ENCODE measurements at places on chromosomes 1 and 21. TPM values are rescaled to one million over a fixed set of nuclear protein-coding genes. Genes with fewer than 3 reads are reported as not detected.
A peak's percentile ranks its signal among the peaks of the same experiment; 100 is the strongest.

PTPRU gene
- 83.9 TPM for total RNA-seq

OR10Z1 gene
- total RNA-seq, result not detected

CCDC185 gene
- not detected for total RNA-seq

SELP gene
- total RNA-seq, result 21.0 TPM

CHI3L1 gene
- 37.0 TPM for total RNA-seq

PPIH gene
- 20.6 TPM for total RNA-seq

TNFAIP8L2 gene
- 3.9 TPM for total RNA-seq

PRMT6 gene
- total RNA-seq, result 11.2 TPM

PIK3C2B gene
- total RNA-seq, result 52.2 TPM

RNU11 gene
- total RNA-seq, result not detected

OR2T2 gene
- total RNA-seq, result not detected

VWA5B1 gene
- not detected for total RNA-seq

DNA sequence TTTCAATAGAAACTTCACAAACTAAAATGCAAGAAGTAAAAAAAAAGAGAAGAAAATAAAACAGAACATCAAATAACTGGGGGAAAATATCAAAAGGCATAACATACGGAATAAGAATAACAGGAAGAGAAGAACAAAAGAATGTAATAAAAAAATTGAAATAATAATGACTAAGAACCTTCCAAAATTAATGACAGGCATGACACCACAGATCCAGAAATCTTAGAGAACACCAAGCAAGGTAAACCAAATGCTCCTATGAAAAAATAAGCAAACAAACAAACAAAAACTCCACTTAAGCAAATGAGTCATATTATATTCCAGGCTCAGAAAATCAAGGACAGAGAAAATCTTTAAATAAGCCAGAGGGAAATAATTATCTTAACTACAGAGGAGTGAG lies 8.7 kb downstream of the OR10J1 start:
- DNase-seq, result no peak

DNA sequence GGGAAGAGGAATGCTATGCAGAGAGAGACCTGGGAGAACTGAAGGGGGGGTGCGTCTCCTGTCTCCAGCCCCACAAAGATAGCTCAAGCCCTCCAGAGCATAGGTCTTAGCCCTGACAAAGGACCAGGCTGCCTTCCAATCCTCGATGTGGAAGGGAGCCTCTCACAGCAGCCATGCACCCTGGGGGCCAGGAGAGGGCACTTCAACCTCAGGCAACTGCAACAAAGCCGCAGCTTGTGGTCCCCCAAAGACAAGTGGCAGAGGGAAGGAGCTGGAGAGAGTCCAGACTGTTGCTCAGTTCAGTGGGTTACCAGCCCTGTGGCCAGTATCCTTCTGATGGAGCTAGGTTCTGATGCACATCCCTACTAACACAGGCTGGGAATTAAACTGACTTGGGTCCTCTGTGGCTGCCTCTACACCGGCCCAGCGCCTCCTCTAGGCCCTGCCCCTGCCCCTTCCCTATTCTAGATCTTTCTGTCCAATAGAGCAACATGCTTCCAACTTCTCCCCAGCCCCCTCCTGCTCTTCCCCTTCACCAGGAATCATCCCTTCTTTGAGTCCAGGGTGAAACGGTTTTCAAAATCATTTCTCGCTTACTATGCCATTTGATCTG lies 100.7 kb upstream of the SPATA6 start:
- DNase-seq, result peak; percentile 75

DNA sequence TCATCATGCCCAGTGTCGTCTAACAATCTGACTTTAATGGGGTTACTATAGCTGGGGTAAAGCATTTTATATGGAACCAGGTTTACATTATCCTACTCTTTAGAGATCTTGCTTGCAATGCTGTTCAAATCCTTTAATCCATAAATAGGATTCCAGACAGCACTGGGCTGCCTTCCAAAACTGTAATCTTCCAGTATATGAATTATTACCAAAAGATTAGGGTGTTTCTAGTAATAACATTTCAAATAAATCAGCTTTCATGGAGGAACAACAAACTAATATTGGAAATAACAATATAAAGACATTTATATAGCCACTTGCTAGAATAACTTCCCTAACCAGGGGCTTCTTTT lies 88.6 kb upstream of the PLXNA2 start:
- no peak for DNase-seq

DNA sequence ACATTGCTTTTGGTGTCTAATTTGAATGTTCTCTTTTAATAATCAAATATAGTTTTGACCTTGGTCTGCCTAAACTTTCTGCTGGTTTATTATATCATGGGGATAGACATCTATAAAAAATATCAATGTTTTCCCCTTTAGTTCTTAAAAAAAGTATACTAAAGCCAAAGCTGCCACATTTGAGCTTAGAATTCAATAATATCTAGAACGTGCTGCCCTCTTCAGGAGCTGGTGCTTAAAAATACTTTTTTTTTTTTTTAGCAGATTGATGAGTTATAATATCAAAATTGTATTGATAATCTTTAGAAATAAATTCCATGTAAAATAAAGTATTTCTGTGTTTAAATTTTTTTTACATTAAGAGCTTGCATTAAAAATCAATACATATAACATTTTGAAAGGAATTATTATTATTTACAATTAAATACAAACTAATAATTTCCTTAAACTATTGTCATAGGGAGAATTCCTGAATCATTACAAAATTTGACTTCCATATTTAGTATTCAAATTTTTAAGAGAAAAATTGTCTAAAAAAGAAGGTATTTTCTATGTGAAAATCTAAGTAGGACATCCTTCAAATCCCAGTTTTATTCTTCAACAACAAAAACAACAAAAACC lies 40.1 kb upstream of the ADGRL2 start:
- DNase-seq, result no peak

DNA sequence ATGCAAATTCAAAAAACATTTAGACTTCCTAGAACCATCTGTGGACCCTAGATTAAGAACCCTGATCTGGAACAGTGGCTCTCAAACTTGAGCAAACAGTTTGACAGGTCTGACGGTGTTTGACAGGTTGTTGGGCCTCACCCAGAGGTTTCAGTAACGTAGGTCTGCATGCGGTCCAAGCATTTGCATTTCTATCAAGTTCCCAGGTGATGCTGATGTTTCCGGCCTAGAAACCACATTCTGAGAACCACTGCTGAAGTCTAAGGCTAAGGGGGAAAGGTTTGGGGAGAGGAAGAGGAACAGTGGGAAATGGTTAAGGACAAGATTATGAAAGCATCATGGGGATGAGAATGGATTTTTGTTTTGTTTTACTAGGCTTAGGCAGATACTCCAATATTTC lies 48.6 kb downstream of the MDM4 start:
- DNase-seq, result no peak

DNA sequence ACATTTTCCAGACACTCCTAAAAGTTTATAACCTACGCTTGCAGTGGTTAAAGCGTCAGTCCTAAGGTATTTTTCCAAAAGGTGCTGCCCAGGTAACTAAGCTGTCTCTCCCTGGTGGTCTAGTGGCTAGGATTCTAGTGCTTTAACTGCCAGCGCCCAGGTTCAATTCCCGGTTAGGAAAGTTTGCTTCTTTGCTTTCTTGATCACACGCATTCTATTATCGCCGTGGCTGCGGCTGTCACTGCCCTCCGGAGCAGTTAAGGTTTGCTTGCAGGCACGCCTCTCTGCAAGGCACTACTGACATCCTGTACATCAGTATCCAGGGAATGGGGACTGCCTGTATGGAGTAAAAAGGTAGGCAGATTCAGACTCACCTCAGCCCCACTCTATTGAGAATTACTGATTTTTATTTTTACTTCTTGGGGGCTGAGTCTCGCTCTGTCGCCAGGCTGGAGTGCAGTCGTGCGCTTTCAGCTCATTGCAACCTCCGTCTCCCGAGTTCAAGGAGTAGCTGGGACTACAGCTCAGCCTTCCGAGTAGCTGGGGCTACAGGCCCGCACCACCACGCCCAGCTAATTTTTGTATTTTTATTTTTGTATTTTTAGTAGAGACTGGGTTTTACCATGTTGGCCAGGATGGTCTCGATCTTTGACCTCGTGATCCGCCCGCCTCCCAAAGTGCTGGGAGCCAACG lies 53.2 kb upstream of the CFAP126 start:
- no peak for DNase-seq

- DNase-seq, result no peak
These were observed 26.8 kb upstream of the KDM4A start for GRCh38 chr1:43622901-43623780.

GRCh38 chr1:9665193-9665592 lies 13.7 kb downstream of the PIK3CD start:
- no peak for DNase-seq

- DNase-seq, result no peak
These were observed 486.9 kb upstream of the DAB1 start for GRCh38 chr1:57910782-57911181.

- DNase-seq, result no peak
These were observed 239.5 kb downstream of the FAF1 start for GRCh38 chr1:50720457-50721053.

DNA sequence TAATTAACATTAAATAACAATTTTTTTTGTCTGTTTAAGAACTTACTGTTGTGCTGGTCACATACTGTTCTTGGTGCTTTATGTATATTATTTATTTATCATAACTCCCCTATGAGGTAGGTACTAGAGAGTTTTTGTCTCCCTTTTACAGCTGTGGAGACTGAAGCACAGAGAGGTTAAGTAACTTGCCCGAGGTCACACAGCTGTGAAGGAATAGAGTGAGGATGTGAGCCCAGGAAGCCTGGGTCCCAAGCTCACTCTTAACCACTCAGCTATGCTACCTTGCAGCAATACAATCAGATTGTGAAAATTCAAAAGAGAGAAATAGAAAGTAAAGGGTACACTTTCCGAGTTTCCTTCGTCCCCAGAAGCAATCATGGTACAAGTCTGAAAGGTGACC lies 35.6 kb upstream of the FHAD1 start:
- DNase-seq, result no peak

GRCh38 chr1:221032637-221033280 lies 153.5 kb downstream of the HLX start:
- no peak for DNase-seq

DNA sequence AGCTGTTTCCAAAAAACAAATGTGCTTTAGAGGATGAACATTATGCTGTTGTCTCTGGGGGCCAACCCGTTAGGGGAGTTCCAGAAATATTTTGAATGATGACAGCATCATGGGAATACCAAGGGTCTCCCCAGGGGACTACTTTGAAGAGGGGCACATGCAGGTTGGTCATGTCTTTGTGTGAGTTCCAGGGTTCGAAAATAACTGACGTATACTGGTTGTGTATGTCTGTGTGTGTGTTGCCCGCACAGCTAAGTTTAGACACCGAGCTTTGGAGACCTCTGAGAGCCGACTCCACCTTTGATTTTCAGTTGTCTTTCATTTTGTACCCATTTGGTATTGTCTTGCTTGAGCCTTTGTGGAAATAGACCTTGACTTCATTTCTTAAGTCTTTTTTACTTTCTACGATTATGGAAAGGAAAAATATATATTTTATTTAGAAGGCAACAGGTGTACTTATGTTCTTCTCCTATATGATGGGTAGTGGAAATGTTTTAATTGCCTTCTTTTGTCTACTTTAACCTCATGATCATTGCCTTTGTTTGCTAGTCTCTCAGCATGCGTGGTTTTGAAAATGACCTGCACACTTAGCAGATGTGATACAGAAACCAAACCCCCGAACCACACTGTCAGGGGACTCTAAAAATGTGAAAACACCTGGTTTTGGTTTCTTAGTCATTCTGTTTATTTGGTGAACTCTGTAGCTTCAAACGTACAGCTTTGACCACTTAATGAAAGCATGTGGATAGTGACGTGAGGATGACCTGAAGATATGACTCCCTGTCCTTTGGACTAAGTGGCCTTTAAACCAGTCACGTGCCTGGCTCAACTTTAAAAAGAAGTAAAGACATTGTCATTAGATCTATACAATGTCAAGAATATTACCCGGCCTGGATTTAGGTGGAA lies 56.5 kb downstream of the GALNT2 start:
- no peak for DNase-seq

- no peak for DNase-seq
These were observed 287.9 kb downstream of the ZNF326 start for GRCh38 chr1:90282811-90283210.

DNA sequence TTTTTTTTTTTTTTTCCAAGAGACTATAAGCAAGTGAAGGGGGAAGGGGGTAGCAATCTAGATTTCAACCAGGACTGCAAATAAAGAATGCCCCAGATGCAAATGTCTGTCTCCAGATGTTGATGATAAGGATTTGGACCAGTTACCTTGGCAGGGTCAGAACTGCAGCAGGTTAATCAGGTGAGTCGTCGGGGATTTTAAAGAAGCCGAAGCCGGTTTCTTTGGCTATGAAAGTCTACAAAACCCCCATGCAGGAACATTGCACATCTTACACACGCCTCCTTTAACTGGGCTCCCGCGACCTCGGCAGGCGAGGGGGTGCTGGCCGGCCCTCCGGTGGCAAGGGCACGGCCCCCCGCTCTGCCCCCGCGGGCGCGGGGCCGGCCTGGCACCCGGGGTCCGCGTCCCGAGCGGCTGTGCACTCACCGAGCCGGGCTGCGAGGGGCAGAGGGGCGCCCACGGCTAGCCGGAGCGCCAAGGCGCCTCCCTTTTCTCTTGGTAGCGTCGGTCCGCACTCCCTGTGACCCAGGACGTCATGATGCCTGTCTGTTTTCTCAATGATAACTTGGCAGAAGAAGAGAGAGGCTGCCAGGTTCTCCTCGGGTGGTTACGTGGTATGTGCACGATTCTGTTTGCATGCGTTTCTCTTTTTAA lies 366.3 kb upstream of the ESRRG start:
- DNase-seq, result no peak

- no peak for DNase-seq
These were observed 847.8 kb downstream of the MRPL39 start for GRCh38 chr21:24759348-24760075.

GRCh38 chr1:202187697-202188407 lies 5.7 kb upstream of the LGR6 start:
- DNase-seq, result no peak

DNA sequence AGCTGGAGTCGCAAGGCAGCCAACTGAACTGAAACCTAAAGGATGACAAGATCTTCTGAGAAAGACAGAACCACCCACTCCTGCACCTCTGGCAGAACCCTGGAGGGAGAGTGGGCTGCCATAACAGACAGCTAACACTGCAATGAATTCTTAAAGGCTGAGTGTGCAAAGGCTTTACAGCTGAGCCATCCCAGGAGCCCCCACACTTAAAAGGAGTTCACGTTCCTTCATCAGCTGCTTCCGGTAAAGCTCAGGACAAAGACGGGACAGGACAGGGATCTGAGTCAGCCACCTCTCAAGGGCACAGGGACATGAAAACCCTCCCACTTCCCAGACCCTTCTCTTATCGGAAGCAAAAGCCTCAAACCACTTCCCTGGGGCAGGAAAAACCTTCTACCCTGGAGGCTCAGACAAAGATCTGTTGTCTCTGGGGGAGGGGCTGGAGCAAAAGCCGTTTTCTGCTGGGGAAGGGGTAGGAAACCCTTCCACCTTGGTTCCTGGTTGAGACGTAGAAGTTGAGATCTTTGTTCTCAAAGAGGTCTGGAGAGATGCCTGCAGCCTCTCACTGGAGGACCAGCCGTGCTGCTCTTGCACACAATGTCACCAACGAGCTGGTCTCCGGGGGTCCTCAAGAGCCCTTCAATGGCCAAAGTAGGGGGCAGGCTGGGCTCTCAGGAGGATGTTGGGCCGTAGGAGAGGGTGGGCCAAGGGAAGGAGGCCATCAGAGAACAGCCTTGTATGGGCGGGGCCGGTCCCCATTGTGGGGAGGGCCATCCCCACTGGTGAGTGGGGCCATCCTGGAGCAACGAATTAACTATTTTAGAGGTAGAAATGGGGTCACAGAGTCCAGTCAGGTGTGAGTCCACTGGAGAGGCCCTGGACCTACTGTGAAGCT lies 452.4 kb downstream of the PTPRU start:
- DNase-seq, result peak; percentile 30

All from sciatic nerve (tissue), 2 donors.